ENCODE measurements at places on chromosomes 5 and 9.

DNA sequence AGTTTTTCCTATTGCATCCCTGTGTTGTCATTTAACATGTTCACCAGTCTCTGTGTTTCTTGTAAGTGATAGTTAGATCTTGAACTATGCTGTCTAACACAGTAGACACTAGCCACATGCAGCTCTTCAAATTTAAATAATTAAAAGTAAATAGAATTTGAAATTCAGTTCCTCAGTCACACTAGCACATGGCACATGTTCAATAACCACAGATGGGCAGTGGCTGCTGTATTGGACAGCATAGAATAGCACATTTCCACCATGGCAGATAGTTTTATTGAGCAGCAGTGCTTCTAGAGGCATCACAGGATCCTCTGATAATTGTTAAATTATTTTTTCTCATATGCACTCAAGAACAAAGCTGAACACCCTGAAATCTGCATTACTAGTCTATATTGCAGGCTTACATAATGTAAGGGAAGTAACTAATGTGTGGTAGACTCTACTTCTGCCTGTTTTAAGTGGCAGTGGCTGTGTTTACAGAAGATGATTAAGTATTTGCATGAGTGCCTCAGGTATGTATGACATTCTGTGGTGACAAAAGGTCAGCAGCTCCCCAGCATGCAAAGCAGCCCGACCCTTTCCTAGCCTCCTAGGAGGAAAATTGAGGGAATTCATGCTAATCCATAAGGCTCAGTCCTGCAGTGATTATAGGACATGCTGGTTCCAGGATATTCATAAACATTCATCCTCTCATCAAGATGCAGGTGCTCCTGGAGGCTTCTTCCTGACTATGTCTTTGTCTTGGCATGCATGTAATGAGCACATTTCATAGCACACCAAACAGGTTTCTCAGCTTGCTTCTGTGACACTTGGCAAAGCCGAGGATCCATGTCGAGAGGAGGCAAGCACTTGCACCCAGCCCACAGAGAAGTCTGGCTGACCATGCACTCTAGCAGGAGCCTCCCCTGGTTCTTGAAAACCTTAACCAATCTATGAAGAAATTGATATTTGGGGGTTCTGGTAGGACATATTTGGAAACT lies 45.5 kb downstream of the SH3RF2 start:
- DNase-seq, result no peak

DNA sequence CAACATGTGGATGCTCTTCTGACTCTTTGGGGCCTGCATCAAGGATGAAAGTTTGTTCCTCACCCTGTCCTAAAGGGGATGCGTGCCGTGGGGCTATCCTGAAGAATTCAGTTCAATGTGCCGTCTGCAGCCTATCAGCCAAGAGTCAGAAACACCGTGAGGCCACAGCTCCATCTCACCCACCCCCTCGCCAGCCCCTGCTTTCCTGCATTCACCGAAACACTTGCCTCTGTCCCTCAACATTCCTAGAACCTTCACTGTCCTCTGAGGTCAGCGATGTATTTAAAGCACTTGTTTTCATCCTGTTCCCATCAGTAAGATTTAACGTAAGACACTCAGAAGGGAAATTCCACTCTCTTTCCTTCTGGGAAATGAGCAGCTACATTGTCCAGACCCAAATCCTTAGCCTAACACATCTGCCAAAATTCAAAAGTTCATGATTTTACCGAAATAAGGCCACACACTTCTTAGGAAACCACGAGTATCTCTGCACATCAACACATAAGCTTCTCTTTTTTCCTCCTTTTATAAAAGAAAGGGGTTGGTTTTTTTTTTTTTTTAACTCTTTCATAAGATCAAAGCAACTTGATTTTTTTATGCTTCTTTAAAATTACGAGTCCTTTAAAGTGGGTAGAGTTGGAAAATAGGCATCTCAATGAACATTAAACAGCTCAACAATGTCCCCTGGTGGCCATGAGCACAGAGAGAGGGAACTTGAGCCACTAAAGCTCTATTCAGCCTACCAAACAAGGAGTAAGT lies 100.7 kb downstream of the SUSD1 start:
- no peak for DNase-seq

DNA sequence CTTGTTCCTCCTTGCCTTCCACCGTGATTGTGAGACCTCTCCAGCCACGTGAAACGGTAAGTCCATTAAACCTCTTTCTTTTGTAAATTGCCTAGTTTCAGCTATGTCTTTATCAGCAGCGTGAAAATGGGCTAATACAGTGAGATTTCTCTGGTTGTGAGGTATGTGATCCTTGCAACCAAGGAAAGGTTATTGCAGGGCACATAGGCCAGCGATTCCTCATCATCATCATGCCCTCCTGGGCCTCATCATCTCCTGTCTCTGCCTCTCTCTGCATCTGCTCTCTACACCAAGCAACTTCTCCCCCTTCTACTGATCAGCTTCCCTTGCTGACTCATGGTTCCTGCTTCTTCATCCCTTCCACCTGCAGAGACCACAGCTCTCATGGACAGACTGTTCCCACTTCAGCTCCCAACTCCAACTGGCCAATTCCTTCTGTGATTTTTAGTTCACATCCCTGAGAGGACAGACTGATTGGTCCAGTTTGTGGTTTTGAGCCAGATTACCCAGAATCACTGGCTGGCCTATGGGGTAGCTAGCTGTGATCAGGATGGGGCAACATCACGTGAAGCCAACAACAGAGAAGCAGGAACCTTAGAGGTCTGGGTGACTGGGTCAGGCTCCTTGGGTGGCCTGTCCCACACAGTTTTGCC lies 53.1 kb downstream of the LIX1 start:
- DNase-seq, result peak; percentile 46

DNA sequence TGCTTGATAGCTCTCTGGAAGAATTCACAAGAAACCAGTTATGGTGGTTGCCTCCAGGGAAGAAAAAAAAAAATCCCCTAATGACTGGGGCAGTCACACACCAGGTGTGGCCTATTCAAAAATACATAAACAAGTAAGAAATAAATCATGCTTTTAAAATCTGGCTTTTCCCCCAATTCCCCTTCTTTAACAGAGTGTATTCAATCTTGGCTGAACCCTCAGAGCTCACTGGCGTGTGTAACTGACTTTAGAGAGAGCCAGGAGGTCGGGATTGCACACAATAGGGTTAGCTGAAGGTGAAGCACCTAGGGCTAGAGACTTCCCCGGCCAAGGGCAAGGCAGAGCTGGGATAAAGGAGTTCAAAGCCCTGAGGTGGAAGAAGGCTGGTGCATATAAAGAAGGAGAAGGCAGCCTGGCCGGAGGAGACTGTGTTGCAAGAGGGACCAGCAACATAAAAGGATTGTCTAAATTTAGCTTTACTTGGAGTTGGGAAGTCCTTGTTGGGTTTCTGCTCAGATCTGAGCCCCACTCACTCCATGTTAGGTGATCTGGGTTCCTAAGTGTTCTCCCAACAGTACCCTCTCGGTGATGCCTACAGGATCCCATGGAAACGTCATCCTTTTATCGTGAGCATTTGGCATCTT lies 19.7 kb downstream of the FNBP1 start:
- DNase-seq, result no peak

- DNase-seq, result no peak
Measured at GRCh38 chr5:113378959-113379541, 55.7 kb downstream of the TSSK1B start.

GRCh38 chr9:132909311-132909710 lies 30.6 kb downstream of the SPACA9 start:
- DNase-seq, result no peak

- no peak for DNase-seq
Measured at GRCh38 chr9:114671605-114672004, 10.4 kb downstream of the TEX48 start.

- DNase-seq, result no peak
Measured at GRCh38 chr5:93477816-93478215, 103.2 kb downstream of the NR2F1-AS1 start.

- no peak for DNase-seq
Measured at GRCh38 chr5:31934156-31934555, 240.0 kb downstream of the GOLPH3 start.

DNA sequence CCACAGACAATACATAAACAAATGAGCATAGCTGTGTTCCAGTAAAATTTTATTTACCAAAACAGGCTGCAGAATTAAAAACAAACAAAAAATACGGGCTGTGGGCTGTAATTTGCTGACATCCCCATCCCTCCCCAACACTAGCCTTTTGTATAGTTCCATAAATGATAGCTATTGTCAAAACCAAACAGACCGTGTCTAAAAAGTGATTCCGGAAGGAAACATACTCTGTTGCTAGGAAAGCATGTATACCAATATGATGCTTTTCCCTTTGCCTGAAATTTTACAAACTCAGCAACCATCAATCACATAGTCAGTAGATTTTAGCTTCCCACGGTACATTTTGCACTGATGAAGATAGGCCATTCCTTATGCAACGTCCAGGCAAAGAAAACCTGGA lies 80.0 kb downstream of the TMEM215 start:
- no peak for DNase-seq

DNA sequence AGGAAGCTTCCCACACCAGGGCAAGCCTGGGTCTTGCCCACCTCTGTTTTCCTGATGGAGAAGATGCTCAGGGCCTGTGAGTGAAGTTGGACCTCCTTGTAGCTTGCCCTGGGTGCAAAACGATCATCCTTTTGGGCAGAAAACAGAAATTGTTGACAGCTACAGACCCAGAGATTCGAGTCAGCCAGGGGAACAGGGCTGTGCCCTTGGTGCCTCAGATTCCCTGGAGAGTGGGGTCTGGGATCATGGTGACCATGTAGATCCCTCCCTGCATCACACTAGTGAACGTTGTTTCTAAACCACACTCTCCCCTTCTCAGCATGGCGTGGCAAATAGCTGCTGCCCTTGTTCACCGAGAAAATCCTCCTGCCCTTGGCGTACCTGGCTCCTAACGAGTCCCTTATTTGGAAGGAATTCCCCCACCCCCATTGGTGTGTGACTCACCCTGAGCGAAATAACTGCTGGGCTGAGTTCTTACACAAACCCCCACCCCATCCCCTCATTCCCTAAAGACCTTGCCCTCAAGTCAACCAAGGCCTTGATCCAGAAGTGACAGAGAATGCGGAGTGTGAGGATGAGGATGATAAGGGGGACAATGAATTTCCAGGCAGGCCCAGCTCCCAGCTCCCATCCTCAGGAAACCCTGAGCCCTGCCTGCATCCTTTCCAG lies 1.1 kb upstream of the DCANP1 start:
- DNase-seq, result no peak

DNA sequence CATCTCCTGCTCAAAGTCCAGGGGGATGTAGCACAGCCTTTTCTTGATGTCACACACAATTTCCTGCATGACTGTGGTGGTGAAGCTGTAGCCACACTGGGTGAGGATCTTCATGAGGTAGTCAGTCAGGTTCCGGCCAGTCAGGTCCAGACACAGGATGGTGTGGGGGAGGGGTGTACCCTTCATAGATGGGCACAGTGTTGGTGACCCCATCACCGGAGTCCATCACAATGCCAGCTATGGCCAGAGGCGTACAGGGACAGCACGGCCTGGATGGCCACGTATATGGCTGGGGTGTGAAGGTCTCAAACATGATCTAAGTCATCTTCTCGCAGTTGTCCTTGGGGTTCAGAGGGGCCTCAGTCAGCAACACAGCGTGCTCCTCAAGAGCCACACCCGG lies 19.7 kb upstream of the SPZ1 start:
- DNase-seq, result no peak

DNA sequence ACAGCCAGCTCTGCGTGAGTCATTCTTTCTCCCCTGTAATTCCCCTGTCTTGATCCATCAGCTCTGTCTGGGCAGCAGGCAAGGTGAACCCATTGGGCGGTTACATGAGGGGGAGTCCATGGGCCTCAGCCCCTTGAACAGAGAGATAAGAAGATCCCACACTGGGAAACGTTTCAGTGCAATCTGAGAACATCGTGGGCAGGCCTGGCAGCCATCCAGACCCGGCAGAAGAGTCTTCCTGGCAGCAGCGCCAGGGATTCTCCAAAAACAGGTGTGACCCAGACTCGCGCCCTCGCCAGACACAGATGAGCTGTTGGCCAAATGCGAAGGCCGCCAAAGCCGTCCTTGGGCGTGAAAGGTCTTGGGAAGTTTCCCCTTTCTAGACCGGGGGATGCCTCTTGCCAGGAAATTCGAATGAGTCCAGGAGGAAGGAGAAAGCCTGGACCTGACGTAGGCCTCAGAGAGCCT lies 6.4 kb upstream of the SLC12A7 start:
- DNase-seq, result no peak

- no peak for DNase-seq
Measured at GRCh38 chr9:124802426-124802825, 25.5 kb downstream of the OLFML2A start.

Data from bone marrow (tissue), 2 donors.